ENCODE measurements at places on chromosomes 2 and 18.

- DNase-seq, result no peak
Measured at GRCh38 chr18:13889671-13890070, 25.7 kb downstream of the MC2R start.

DNA sequence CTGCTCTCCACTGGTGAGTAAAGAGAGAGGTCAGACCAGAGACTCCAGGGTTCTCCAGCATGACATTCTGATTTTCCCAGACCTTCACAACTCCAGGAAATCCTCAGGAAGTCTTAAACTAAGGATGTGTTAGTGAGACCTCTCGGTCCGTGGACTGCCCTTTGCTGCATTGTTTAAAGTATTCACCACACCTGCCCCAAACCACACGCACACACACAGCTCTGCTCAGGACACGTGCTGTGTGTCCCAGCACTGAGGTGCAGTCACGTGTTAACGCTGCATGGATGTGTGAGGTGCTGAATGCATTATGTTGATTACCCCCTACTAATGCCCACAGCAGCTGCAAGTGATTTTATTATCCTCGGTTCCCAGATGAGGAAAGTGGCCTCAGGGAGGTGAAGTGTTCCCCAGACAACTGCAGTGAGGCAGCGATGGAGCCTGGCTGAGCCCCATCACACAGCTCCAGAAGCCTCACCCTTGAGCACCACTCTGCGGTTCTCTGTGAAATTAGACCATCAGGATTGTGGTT is 68.4 kb downstream of the TRAPPC12 start:
- DNase-seq, result no peak

DNA sequence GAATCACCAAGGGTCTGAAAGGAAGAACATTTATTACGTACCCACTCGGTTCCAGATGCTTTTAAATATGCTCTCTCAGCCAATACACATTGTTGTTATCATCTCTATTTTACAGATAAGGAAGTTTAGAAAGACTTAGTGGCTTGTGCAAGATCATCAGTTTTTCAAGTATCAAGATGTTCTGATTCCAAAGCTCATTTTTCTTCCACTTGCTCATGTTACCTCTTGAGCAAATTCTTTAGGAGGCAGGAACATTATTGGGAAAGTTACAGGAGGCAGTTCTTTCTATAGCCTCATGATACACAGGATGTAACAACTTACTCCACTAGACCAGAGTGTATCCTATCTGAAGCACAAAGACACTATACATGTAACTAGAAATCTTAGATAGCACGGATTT is 65.0 kb upstream of the MMADHC start:
- DNase-seq, result no peak

DNA sequence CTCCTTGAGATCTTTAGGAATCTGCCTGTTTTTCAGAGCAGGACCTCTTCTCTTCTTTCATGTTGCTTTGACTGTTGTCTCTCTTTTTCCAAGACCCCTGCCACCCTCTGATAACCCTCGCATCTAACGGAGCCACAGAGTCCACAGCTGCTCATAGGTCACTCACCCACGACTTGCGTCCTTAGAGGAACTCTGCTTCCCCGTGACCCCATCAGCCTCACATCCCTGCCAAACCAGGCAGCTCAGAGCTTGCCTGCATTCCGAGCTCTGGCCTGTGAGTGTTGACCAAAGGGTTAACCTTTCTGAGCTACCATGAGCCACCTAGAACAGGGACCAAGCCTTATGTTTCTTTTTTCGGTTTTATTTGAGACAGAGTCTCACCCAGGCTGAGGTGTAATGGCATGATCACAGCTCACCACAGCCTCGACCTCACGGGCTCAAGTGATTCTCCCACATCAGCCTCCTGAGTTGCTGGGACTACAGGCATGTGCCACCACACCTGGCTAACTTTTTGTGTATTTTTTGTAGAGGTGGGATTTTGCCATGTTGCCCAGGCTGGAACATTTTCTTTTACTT is 36.4 kb downstream of the CABLES1 start:
- DNase-seq, result no peak

- no peak for DNase-seq
Measured at GRCh38 chr18:61948846-61949438, 56.1 kb upstream of the RNF152 start.

GRCh38 chr18:71986351-71987050 is 557.6 kb downstream of the CBLN2 start:
- DNase-seq, result no peak

- DNase-seq, result no peak
Measured at GRCh38 chr2:123976054-123976648, 48.9 kb upstream of the CNTNAP5 start.

DNA sequence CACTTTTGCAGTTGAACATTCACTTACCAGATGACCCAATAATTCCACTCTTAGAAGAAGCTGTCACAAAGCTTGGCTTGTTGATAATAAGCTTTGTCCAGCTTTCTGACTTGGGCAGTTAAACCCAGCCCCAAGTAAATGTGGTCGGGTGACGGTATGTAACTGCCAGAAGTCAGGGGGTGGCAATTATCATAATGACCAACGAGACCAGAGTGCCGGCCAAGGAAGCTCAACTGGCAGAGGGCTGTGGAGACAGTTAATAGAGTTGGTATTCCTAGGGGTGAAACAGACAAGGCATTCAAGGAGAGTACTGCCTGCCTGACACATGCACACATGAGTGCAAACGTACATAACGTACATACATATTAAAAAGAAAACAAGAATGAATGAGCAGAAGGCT is 116.7 kb downstream of the EIPR1 start:
- no peak for DNase-seq

DNA sequence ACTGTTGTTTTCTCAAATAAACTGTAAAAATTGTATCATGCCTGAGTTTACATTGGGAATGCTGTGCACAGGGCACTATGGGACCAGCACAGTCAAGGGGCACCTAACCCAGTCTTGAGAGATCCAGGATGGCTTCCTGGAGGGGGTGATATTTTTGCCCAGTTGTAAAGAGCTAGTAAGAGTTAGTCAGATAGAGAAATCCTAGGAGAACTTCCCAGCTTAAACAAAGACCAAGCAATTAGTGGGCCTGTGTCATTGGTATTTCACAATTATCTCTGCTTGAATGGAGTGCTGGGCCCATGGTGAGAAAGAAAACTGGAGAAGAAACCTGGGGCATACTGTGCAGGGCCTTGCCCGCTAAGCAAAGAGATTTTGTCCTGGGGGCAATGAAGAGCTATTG is 12.2 kb downstream of the XDH start:
- no peak for DNase-seq

DNA sequence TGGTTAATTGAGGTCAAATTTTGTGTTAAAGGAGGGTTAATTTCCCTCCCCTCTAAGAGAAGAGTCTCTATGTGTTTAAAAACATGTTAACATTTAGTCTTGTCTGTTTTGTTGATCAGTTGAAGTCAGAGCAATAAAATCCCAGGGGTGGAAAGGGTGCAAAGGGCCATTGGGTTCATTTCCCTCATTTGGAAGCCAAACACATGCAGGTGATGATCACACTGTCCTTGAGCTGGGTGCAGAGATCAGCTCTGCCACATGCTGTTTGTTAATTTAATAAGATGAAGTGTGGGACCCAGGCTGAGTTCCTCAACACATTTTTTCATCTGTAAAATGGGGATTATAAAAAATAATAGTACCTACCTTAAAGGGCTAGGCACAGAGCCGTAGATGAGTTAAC is 260.9 kb downstream of the LPIN1 start:
- no peak for DNase-seq

- no peak for DNase-seq
Measured at GRCh38 chr2:188601391-188601790, 309.7 kb downstream of the GULP1 start.

DNA sequence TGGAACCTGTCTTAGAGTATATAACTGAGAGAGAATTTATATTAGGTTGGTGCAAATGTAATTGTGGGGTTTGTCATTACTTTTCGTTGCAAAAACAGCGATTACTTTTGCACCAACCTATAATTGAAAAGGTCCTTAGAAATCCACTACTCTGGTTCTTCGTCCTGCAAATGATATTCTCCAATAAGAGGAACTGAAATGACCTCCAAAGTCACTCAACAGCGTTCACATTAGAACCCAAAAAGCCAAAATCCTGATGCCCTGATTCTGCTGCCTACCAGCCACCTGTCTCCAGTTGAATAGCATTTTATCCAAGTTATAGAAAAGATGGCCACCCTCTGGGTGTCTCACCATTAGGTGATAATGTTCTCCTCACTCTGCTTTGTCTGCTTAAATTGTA is 230.6 kb downstream of the SETBP1 start:
- no peak for DNase-seq

GRCh38 chr2:215693193-215693998 is 257.5 kb upstream of the FN1 start:
- no peak for DNase-seq

GRCh38 chr2:128594953-128595677 is 276.4 kb upstream of the HS6ST1 start:
- DNase-seq, result no peak

GRCh38 chr2:68009526-68009925 is 53.3 kb downstream of the C1D start:
- DNase-seq, result no peak

- DNase-seq, result no peak
Measured at GRCh38 chr2:236768393-236769140, 198.9 kb downstream of the ACKR3 start.

- no peak for DNase-seq
Measured at GRCh38 chr2:14910654-14911053, 278.1 kb downstream of the LRATD1 start.

DNA sequence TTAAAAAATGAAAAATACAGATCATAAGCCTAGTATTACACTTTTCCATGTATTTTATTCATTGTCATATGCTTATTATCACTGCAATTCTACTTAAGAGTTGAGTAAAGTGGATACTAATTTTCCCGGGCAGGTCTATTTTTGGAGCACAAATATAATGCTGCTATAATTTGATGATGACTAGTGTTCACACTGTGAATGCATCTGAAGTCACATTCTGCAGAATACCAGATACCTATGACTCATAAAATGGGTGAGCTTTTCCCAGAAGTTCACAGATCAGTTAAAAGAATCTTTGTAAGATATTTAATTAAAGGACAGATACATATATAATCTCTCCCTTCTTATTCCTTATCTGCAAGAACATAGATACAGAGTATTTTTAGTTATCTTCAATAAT is 79.8 kb upstream of the MC4R start:
- DNase-seq, result no peak

DNA sequence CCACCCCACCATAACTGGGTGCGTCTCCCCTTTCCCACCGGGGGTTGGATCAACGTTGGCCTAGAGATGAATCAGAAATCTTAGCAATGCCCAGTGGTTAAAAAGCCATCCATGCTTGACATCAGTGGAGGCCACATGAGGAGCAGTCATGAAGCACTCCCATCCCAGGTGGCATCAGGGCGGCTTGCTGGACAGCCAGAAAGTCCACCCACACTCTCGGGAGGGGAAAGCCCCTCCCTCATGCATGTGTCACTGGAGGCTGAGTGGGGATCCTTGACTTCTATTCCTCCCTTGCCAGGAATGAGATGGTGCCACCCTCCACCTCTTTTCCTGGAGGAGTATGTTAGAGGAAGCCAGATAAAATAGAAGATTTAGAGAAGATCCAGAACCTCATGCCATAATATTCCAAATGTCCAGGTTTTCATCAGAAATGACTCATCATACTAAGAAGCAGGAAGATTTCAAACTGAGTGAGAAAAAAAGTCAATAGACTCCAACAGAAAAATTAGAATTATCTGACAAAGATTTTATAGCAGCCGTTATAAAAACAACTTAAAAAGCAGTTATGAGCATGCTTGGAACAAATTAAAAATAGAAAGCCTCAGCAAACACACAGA is 507.1 kb upstream of the ID2 start:
- DNase-seq, result no peak

DNA sequence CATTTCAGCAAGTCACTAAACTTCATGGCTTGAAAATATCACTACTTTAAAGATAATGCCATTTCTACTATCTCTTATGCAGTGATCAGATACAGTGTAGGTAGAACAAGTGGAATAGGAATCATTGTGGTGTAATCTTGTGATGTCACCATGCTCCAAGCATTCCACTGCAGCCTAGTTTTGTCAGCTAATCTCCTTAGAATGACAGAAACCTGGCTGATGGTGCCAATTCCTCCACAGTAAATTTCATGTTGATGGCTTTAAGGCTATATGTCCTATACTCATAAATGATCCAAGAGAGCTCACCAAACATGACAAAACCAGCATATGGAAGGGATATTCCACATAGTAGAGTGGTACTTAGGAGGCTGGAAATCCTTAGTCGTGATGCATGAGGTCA is 184.9 kb downstream of the PDE1A start:
- no peak for DNase-seq

DNA sequence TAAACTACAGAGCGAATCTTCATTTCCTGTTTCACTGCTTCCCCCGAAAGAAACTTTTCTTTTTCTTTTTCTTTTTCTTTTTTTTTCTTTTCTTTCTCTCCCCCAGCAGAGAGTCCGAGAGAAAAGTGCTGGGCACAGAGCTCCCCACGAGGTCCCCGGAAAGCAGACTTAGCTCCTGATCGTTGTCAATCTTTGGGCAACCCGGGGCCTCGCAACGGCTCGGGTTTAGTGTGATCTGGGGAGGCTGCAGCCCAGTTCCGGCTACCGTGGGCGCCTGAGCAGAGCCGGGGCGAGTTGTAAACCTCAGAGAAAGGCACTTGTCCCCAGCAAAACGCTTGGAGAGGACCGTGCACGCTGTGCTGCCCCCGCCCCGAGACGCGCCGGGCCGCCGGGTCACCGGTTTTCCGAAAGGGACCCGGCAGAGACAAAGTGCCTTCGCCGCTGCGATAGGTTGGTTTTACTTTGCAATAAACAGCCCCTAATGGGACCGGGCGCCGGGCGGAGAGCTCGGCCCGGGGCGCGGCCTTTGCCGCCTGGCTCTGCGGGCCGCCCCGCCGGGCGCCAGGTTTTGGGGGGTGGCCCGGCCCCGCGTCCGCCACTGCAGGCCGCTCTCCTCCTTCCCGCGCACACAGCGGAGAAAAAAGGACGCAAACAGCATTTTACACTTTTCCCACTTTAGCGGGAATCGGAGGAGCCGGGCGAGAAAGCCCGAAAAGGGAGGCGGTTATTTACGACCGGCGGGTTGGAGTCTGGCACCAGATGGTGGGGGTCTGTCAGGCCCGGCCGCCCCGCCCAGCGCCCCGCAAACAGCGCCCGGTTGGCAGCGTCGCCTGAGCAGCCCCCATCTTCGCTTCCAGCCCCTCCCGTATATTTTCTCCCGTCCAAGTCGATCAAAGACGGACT is 136.0 kb downstream of the INSIG2 start:
- peak; percentile 24 for DNase-seq

DNA sequence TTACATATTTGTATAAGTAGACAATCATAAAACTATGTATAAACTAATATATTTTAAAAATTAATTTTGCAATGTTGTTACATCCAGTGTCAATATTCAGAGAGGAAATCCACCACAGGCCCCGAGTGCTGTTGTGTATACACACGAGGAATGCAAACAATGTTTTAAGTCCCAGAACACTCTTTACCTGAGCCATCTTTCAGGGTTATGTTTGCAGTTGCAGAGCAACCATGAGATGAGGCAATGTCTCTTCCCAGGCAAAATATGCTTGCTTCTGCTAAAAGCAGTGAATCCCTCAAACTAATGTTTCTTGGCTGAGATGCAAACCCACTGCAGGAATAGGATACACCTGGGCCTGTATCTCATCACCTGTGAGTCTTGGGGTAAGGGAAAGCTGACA is 91.3 kb downstream of the ASXL2 start:
- no peak for DNase-seq

GRCh38 chr2:213086571-213086970 is 64.8 kb downstream of the IKZF2 start:
- no peak for DNase-seq

All from activated gamma-delta T cell treated with Interleukin-2 at 50 U/mL for 16 hours (primary cell).